ENCODE measurements at places on chromosomes 12 and 14.

GRCh38 chr12:68336889-68337303 lies 4.7 kb upstream of the MDM1 start:
- DNase-seq: no peak

GRCh38 chr12:104167519-104168458 lies 29.8 kb upstream of the NFYB start:
- no peak for DNase-seq

GRCh38 chr12:115185506-115185905 lies 501.5 kb upstream of the TBX3 start:
- no peak for DNase-seq

DNA sequence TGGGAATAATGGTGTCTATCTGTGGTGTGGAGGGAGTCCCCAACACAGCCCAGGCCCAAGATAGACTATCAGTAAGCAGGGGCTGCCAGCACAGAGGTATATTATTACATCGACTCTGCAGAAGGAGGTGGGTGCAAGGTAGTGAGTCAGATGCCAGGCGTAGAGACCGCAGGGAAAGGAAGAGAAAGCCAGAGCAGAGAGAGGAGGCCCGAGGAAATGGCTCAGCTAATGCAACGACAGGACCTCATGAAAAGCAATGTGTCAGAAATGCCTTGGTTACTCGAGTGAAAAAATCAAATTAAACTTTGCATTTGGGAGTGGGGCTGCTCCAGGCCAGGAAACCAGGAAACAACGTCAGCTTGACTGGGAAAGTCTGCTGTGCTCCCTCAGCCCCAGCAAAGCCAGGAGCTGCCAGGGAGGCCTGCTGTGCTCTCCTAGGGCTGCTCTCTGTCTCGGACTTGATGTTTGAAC lies 173.2 kb downstream of the SUDS3 start:
- no peak for DNase-seq

DNA sequence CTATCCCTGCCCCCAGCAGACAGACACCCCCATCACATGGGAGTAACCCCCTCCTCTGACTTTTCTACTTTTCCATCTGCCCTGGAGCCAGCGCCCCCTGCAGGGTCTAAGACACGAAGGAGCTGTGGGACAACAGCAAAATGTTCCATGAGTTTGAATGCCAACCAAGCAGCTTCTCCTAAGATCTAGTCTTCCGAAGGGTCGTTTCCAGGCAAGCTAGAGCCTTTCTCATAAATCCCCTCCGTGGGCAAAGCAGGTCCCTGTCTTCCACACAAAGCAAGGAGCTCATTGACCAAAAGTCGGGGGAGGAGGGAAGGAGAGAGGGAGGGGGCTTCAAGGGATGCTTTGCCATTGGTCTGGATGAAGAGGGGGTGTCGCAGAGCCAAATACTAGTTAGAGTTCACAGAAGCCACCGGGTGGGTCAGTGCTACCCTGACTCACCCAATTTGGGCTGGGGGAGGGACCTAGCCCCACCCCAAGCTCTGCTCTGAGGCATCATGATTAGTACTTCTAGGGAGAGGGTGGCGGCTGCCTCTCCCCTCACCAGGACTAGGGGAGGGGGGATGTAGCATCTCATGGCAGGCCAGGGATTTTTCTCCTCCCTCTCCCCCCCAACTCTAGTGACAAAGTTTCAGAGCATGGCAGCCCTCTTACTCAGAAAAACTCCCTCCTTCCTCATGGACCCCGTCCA lies 1.6 kb downstream of the MSI1 start:
- DNase-seq: no peak

DNA sequence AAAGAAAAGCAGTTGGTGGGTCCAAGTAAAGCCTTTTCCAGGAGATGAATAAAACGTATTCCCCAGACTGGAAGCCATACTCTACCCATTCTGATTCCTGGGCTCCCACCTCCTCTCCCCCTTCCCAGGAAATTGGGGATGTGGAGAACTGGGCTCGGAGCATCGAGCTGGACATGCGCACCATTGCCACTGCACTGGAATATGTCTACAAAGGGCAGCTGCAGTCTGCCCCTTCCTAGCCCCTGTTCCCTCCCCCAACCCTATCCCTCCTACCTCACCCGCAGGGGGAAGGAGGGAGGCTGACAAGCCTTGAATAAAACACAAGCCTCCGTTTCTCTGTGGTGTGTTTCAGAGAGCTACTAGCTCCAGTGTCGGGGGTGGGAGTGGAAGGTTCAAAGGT lies 822 bp upstream of the RDH5 start:
- DNase-seq: no peak

DNA sequence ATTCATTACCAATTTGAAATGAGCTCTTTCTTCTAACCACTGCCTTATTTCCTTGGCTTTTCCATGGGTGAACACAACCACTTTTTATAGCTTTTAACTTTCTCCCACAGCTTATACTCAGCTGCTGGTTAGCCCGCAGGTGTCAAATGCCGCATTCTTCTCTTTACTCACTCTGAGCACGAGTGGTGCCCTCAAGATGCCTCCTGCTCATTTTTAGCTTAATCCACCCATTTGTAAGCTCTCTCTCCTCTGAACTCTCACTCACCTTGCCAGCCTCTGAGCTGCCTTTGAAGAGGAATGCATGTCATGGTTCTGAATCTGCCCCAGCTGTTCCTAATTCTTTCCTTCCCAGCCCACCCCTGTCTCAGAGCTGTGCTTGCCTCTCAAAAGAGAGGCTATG lies 449.4 kb upstream of the PRICKLE1 start:
- DNase-seq: no peak
